ENCODE measurements at places on chromosomes 4 and X. TPM values are rescaled to one million over a fixed set of nuclear protein-coding genes. Genes with fewer than 3 reads are reported as not detected.

DNA sequence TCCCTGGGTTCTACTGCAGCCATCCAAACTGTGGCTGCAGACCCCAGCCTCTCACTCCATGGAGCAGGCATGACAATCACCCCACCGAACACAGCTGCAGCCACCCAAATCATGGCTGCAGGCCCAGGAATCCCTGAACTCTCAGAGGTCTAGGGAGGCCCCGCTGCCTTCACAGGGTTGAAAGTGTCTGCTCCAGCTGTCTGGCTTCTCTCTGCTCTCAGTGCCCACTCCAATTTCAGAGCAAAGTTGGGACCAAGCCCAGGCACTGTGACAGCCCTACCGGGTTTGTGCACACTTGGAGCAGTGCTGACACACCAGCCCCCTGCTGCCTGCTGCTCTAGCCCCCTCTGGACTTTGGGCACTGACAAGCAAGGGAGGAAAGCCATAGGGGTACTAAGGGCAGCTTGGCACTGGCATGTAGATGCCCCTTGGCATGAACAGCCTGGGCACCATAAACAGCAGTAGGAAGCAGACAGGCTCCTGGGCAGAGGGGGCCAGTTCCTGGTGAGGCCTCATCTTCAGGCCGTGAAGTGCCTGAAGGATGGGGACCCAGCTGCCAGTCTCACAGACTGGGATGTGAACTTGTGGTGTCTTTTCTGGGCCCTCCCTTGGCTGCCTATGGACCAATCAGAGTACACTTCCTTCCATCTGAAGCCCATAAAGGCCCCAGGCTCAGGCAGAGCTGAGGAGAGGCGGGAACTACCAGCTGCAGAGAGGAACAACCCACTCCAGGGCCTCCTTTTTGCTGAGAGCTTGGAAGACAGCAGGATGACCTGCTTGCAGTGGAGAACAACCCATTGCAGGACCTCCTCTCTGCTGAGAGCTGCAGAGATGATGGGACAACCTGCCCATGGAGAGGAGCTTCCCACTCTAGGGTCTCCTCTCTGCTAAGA is 68.8 kb downstream of the TECRL start:
- H3K36me3 ChIP-seq, result no peaks in the 10 kb centered on the region

DNA sequence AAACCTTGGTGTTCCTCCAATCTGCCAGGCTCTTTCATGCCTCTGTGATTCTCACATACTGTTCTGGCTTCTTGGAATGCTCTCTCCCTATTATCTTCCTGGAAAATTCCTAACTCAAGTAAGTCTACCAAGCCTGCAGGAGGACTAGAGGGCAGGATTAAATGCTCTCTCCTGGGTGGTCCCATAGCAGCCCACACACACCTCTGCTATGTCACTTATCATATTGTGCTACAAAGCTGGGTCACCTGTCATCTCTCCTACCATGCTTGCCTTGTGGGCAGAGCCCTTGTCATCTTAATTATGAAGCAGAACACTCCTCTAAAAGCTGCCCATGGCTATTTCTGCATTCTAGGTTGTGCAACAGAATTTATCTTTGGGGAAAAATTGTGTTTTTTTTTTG is 344.5 kb upstream of the NOCT start:
- H3K27me3 ChIP-seq, result no peaks in the 10 kb centered on the region
- H3K4me1 ChIP-seq, result no peaks in the 10 kb centered on the region
- H3K4me3 ChIP-seq, result no peak overlapping the region

DNA sequence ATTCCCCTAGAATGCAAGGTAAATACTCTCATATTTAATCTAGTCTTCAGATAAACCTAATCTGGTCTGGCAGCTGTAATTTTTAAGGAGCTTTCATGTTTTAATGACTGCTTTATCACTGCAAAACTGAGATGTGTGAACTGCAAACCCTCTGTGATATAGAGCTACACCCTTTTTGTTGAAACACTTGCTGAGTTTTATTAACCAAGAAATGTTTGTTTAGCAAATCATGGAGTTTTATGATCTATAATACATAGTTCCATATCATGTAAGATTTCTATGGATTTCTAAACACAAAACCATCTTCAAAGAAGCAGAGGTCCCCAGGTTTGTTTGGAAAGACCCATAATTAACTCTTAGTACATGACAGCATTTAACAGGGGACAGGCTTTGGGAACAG is 126.4 kb downstream of the BTC start:
- no peaks in the 10 kb centered on the region for H3K36me3 ChIP-seq
- no peak overlapping the region for H3K27ac ChIP-seq

DNA sequence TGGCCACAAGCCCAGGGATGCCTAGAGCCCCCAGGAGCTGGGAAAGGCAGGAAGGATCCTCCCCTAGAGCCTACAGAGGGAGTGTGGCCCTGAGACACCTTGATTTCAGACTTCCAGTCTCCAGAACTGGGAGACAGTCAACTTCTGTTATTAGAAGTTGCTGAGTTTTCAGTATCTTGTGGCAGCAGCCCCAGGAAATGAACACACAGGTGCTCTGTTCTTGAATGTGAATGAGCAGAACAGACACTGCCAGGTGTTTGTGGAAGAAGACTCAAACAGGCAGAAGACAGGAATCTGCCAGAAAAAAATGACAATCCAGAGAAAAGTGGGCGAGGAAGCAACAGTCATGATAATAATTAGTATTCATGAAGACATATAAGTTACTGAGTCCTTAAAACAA is 64.5 kb upstream of the STS start:
- H3K4me1 ChIP-seq, result peaks cover 20% of the 10 kb centered on the region
- no peaks in the 10 kb centered on the region for H3K36me3 ChIP-seq

DNA sequence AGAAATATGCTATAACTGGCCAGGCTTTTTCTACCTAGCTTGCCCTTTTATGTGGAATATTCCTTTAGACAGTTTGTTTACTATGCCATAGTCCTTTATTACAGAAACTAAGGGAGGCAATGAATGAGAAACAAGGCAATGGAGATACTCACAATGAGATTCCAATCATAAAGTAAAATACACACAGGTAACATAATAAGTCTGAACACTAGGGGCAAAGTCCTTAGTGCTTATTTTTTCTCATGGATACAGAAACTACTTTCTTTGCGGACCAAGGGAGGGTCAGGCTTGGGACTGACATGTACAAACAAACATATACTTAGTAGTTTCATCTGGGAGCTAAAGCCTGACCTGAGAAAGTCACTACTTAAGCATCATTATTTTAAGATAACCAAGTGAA is 16.0 kb upstream of the UGT8 start:
- H3K4me3 ChIP-seq, result no peak overlapping the region
- H3K27ac ChIP-seq, result no peak overlapping the region
- no peaks in the 10 kb centered on the region for H3K4me1 ChIP-seq
- DNase-seq, result no peak

DNA sequence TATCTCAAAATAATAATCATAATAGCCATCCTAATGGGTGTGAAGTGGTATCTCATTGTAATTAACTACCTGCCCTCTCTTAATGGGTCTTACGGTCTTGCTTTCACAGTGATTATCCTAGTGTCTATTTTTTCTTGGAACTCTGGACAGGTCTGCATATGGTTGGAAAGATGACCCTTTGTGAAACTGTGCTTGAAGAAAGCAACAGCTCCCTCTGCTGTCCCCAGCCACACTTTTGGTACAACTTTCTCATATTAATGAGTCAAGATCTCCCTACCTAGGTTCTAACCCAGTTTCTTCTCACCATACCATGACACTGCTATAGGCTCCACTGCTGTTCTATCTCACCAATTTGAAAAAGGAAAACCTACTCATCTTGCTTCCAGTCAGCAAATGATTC is 2.4 kb downstream of the TFDP3 start:
- no peak overlapping the region for H3K27ac ChIP-seq
- H3K4me3 ChIP-seq, result no peak overlapping the region
- no peak for DNase-seq
- H3K36me3 ChIP-seq, result no peaks in the 10 kb centered on the region
- H3K27me3 ChIP-seq, result no peaks in the 10 kb centered on the region

DNA sequence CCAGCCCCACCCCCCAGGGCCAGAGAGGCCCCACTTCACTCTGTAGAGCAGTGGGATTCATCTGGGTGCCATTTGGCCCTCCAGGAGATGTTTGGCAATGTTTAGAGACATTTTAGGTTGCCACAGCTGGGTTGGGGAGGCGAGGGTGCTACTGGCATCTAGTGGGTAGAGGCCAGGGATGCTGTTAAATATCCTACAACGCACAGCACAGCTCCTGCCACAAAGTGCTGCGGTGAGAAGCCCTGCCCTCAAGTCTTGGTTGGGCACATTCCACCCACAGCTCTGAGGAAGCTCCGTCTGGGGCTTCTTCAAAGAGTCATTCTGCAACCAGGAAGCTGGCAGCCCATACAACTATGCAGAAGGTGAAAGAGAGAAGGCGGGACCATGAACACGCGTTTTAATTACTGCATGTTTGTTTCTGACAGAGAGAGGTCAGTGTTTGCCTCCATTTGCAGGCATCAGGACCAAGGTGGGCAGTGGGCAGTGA is 48.1 kb upstream of the FAM9C start:
- DNase-seq, result peak; percentile 78
- H3K4me3 ChIP-seq, result peak overlapping the region; percentile 66
- peaks cover 87% of the 10 kb centered on the region for H3K4me1 ChIP-seq
- H3K27ac ChIP-seq, result peak overlapping the region; percentile 96
- H3K27me3 ChIP-seq, result no peaks in the 10 kb centered on the region
- H3K36me3 ChIP-seq, result no peaks in the 10 kb centered on the region

DNA sequence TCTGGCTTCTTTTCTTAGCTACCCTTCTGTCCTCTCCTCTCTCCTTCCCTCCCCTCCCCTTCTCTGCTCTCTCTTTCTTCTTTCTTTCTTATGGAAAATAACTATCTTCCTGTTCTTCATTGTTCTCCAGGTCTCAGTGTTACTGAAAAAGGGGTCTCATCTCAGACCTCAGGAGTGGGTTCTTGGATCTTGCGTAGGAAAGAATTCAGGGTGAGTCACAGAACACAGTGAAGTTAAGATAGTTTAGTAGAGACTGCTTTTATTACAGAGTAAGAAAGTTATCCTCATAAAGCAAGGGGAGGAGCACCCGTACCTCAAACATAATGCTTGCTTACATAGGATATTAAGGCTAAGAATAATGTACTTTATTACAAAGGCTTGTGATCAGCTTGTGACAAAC is 31.8 kb upstream of the CWH43 start:
- no peak for DNase-seq
- no peaks in the 10 kb centered on the region for H3K4me1 ChIP-seq
- no peaks in the 10 kb centered on the region for H3K36me3 ChIP-seq
- no peak overlapping the region for H3K27ac ChIP-seq

DNA sequence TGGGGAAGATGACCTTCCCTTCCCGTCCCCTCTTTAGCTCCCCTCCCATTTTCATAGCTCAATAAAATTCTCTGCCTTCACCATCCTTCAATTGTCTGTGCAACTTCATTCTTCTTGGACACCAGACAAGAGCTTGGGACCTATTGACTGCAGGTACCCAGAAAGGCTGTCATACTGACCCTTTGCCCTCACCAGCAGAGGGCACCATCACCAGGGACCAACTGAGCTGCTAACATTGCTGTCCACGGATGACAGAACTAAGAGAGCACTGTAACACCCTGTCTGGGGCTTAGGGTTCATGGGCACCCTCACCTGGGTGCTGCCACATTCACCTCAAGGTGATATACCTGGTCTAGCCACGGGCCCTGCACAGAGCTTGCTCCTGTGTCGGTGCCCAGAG is 141.3 kb upstream of the VCX3B start:
- no peaks in the 10 kb centered on the region for H3K27me3 ChIP-seq
- no peaks in the 10 kb centered on the region for H3K4me1 ChIP-seq
- no peak overlapping the region for H3K4me3 ChIP-seq
- DNase-seq, result no peak

DNA sequence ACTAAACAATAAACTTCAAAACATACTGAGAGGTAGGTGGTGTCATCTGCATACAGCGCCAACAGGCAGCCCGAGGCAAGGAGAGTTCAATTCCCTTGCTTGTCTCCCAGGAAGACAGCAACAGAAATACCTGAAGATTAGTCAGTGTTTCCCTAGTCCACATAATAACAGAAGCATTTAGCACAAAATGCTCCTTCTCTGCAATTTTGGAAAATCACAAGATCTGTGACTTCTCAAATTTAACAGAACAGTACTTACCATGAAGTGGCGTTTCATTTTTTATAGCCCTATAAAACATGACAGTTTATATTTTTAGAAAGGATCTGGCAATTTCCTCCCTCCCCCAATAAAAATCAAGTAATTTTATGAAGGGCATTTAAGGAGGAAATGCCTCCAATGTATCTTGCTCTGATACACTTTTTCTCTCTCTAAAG is 67.1 kb upstream of the MYOZ2 start:
- H3K4me3 ChIP-seq, result no peak overlapping the region
- no peaks in the 10 kb centered on the region for H3K36me3 ChIP-seq
- H3K27me3 ChIP-seq, result peaks cover 6% of the 10 kb centered on the region
- no peak overlapping the region for H3K27ac ChIP-seq
- no peaks in the 10 kb centered on the region for H3K4me1 ChIP-seq

DNA sequence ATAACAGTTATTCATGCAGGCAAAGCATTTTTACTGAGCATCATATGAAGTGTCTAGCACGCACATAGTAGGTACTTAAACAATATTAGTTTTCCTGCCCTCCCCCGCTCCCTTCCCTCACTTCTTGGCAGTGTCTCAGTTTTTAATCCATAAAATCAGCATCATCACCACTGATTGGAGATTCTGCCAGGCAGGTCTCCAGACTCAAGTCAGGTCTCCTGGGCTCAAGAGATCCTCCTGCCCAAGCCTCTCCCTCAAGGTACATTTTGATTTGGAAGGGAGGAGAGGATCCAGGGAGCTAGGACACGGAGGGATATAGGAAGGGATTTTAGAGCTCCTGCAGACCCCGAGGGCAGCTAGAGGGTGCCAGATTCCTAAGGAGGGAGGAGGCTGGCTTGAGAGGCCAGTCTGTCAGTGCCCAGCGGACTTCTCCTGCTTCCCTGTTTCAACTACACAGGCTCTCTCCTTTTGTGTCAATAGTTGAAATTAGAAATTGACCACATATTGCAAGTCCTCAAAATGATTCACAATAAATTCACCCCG is 4.4 kb upstream of the FAT1 start:
- H3K4me1 ChIP-seq, result no peaks in the 10 kb centered on the region
- DNase-seq, result no peak
- no peak overlapping the region for H3K4me3 ChIP-seq
- H3K36me3 ChIP-seq, result no peaks in the 10 kb centered on the region
- H3K27ac ChIP-seq, result no peak overlapping the region
- peaks cover 4% of the 10 kb centered on the region for H3K27me3 ChIP-seq

The SPANXC gene
- not detected for total RNA-seq

The TASL gene
- 3.2 TPM for total RNA-seq

The AFF2 gene
- 1.1 TPM for total RNA-seq

The CDS1 gene
- 0.22 TPM for total RNA-seq

Data from CD4-positive, CD25-positive, alpha-beta regulatory T cell (primary cell).